T follicular helper cell (primary cell): ENCODE measurements at places on chromosomes 12 and 14.

DNA sequence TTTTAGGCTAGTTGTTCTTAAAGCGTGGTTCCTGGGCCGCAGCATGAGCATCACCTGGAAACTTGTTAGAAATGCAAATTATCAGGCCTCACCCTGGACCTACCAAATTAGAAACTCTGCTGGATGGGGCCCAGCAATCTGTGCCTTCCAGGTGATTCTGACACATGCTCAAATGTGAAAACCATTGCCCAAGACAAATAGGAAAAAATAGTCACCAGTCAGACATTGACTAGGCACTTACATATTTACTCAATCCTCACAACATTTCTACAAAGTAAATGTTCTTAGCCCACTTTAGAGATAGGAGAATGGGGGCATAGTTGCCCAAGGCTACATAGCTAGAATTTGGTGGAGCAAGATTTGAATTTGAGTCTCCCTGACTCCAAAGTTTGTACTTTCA, 3.3 kb downstream of the CELA1 start:
- no peak for DNase-seq

DNA sequence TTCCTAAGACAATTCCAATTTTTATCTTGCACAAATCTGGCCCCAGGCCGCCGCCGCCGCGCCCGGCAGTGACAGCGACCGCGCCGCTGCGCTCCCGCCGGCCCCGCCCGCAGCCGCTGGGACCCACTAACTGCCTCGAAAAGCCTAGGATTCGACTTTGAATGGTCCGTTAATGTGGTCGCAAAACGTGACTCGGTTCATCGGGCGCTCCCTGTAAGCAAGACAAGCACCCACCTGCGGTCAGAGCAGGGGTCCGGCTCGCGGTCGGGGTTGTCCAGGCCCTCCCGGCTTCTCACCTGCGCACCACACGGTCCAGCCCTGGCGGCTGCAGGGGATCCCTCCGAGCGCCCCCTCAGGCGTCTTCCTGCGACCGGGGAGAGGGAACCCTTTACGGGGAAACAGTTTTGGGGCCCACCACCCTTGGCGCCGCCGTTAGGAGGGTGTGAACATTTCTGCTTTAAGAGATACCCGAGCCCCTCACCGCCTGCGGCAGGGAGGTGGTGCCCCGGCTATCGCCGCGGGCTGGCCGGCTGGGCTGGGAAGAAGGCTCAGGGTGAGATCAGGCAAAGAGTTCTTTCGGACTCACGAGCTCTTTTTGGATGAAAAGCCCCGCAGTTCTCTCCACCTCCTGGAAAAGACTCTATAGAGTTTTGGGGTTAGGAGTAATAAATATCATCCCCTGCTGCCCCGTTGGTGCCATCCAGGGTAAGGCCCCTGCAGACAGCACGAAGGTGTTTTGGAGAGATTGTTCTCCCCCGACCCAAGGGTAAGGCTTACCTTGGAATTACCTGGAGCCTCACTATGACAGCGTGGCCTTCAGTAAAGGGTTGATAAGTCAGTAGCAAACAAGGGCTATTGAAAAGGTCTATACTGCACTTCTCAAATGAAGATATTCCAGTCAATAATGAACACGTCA, 13.6 kb upstream of the FOXJ2 start:
- no peak for DNase-seq

GRCh38 chr12:50765095-50765911, 1.4 kb downstream of the ATF1 start:
- peak; percentile 29 for DNase-seq

DNA sequence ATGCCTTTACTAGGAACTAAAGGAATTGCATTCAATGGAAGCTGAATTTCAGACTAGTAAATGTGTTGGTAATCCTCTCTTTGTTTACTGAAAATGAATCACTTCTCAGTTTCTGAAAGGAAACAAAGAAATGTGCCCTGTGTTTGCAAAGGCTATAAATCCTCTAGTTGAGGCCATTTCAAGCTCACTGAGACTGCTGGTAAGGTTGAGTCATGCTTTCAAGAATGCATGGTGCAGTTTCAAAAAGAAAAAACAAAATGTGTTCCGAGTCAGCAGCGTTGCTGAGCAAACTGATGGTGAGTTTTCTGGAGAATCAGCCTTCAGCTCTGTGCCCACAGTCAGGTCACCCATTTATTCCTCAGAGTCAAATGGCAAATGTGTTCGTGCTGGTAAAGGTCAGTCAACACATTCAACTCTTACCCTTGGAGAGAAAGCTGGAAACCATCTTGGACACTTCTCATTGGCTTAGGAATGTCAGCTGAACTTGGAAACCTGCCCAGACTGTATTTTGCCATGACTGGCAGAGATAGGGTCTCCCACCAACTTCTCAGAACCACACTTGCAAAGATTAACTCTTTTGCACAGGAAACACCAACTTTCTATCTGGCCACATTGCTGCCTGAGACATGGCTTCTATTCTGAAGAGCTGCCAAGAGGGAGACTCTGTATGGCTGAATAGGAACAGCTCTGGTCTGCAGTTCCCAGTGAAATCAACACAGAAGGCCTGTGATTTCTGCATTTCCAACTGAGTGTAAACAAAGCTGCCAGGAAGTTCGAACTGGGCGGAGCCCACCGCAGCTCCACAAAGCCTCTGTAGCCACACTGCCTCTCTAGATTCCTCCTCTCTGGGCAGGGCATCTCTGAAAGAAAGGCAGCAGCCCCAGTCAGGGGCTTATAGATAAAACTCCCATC, 484.4 kb downstream of the ATP23 start:
- DNase-seq: no peak

DNA sequence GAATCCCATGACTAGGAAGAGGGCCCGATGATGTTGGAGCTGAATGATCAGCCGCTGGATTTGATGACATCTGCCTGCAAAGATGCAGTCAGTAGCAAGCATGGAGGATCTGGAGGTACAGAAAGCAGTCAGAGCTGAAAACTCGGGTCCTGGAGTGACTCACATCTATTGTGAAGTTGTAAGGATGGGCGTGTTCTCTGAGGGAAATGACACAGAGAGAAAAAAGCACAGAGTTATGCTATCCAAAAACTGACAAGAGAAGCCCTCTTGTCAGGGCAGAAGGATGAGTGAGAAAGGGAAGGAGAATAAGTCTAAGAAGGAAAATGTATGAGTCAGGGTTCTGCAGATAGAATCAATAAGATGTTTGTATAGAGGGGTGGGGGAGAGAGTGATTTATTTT, 380.4 kb upstream of the CCDC196 start:
- DNase-seq: no peak

DNA sequence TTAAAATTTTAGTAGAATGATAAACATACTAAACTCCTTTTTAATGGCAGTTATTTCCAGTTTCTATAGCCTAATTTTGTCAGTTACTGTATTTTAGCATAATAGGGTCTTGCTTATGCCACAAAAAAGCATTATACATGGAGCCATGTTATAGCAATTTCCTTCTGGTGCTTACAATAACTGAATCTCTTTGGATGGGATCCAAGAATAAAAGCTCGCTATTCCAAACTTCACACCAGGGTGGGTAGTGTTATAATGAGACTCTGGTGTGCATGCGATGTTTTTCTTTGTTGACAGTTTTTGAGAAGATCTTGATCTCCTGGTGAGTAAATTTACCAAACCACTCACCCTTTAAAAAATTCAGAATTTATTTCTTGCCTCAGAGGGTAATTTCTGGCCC, 90.4 kb upstream of the CCDC91 start:
- no peak for DNase-seq

GRCh38 chr14:34665785-34666435, 36.0 kb upstream of the SNX6 start:
- DNase-seq: peak; percentile 5

DNA sequence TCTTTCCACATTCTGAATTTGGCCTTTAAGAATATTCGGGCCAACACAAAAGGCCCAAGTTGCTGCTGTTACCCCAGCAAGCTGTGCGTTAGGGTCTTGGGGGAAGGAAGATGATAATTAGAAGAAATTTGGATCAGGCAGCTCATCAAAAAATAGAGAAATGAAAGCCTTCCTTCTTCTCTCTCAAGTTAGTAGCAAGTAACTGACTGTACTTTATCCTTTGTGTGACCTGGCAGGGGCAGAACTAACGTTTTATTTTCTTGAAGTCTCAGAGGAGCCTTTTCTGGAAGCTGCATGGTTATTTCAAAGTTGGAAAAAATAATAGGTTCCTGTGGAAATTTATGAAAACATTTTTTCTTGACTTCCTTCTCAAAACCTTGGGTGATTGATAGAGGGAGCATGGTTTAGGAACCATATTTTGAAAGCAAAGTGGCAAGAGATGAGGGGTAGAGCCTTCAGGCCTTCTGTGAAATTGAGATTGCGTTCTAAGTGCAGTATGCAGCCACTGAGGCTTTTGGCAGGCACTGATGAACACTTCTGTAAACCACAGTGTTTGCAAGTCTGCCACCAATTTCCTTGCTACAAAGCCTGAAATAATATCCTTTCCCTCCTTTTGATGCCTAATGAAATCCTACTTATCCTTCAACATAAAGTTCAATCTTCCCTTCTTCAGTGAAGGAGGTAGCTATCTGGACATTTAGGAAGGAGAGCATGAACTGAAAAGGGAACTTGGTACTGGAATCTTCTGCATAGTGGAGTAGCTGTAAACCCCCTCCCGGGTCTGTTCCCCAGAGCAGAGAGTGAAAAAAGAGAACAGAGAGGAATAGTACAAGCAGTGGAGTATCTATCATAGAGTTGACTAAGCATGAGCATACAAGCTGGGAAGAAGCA, 123.2 kb downstream of the FGD4 start:
- no peak for DNase-seq

- no peak for DNase-seq
Observed at GRCh38 chr12:48292040-48292439, 58.7 kb downstream of the ZNF641 start.

- no peak for DNase-seq
Observed at GRCh38 chr12:1174659-1175058, 183.6 kb downstream of the ERC1 start.

DNA sequence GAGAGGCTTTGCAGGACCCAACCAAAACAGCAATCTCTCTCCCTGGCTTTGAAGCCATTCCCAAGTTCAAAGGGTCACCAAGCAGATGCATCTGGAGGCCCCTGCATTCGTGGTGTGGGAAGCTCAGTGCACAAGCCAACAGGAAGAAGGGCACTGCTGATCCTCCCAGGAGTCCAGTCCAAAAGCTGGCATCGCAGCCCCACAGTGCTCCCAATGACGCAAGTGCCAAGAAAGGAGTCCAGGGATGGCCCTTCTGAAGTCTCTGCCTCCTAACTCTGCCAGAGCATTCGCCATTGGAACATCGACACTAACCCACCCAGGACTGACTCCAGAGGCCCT, 25.1 kb downstream of the PXN start:
- DNase-seq: no peak

GRCh38 chr12:76505050-76505449, 54.5 kb downstream of the OSBPL8 start:
- DNase-seq: no peak

- no peak for DNase-seq
Observed at GRCh38 chr12:55732288-55732687, 3.5 kb upstream of the CD63 start.

GRCh38 chr12:116092776-116093175, 184.7 kb downstream of the MED13L start:
- no peak for DNase-seq

GRCh38 chr12:44972746-44973421, 78.0 kb downstream of the DBX2 start:
- no peak for DNase-seq

- DNase-seq: no peak
Observed at GRCh38 chr14:100307766-100308426, 1.7 kb upstream of the SLC25A29 start.

- no peak for DNase-seq
Observed at GRCh38 chr14:99413172-99413571, 67.5 kb downstream of the SETD3 start.
